ENCODE measurements at places on chromosomes 3 and 15.

GRCh38 chr3:153045150-153045549 lies 116.9 kb upstream of the RAP2B start:
- DNase-seq: no peak

DNA sequence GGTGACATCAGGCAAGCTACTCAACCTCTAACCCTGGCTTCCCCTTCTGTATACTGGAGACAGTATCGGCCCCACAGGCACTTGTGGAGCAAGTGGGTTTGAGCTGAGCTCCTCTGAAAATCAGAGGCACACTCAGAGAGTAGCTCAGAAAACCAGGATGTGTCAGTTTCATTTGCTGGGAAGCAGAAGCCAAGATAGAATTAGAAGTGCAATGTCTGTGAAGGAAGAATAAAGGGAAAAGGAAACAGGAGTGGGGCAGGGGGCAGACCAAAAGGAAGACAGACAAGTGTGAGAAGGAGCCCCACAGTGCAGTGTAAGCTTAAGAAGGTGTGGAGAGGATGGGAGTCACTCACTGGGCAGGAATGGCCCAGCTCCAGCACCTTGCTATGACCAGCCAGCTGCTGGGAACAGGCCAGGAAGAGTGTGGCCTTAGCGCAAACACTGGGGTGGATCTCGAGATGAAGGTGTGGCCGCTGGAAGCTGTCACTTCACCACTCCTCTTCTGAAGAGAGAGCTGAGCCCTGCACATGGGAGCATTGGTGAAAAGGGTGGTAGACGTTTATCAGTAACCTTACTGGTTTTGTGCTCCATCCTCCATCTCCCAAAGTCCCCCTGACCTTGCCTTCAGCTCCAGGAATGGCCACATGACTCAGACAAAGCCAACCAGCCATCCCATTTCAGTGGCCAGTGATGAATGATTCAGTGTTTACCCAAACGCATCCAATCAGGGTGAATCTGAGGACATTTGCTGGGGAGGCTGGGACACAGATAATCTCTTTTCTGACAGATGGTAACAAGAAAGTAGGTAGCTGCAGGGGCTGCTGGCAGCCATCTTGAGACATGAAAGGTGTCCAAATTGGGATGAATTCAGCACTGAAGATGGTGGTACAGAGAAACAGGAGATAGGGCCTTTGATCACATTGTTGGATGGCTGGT lies 108.4 kb downstream of the SHQ1 start:
- no peak for DNase-seq

DNA sequence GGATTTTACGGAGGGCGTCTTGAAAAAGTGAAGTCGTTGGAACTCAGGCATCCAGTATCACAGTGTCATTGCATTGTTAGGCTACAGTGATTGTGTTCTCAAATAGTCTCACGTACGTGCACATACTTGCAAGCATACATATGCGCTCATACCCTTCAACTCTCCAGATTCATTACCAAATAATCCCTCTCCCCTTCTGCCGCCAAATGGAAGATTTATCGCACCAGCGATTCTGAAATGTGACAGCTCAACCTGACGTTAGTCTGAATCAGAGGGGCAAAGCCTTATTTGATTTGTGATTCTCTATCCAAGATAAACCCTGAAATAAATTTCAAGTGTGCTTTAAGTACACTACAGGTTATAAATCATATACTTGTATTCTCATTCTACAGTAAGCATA lies 119.4 kb downstream of the GADL1 start:
- no peak for DNase-seq

- no peak for DNase-seq
Measured at GRCh38 chr15:45393851-45394250, 15.5 kb upstream of the GATM start.

DNA sequence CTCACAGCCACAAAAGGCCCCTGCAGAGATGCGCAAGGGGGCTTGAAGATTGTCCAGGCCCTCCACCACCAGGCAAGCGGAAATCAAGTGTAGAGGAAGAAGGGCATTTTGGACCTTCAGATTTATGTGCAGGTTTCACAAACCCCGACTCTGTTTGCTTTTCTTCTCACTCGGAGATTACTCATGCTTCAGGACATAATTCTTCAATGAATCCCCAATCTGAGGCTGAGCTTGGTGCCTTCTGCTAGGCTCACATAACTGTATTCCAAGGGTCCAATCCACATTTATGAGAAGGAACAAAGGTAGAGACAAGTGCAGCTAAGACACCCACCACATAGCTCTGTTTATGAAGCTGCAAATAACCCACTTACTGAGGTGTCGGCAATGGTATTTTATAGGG lies 50.6 kb upstream of the NMNAT3 start:
- no peak for DNase-seq

GRCh38 chr3:46485779-46486175 lies 12.0 kb upstream of the RTP3 start:
- no peak for DNase-seq

GRCh38 chr3:38164643-38164951 lies 740 bp upstream of the OXSR1 start:
- no peak for DNase-seq

DNA sequence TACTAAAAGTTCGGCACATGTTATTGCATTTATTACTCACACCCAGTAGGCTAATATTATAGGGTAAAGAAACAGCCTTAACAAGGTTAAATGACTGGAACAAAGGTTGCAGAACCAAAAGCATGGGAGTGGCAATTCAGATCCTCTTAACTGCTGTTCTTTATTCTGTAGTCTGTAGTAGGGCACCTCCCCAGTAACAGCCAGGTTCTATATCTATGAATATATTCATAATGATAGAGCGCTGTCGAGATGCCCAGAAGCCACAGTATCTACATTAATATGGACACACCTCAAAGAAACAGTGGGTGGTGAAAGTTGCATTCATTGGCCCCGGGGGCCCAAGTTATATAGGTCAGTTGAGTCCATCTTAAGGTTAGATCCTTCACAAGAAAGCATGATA lies 340.9 kb upstream of the THRB start:
- DNase-seq: no peak

DNA sequence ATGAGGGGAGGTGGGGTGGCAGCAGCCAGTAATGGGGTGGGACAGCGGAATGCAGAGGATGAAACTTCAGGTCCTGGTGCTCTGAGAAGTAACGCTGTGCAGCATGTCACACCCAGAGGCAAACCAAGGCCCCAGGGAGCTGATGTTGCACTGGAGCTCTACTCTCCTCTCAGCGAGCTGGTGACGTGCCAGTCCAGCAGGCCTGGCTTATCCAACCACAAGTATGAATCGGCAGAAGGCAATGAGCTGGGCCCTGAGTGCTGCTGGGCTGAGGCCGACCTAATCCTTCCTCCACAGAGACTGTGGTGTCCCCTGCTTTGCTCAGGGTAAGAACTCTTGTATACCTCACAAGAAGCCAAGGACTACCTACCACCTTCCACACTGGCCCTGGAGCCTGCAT lies 30.5 kb downstream of the CD86 start:
- no peak for DNase-seq

- no peak for DNase-seq
Measured at GRCh38 chr3:12679468-12679867, 15.6 kb upstream of the RAF1 start.

DNA sequence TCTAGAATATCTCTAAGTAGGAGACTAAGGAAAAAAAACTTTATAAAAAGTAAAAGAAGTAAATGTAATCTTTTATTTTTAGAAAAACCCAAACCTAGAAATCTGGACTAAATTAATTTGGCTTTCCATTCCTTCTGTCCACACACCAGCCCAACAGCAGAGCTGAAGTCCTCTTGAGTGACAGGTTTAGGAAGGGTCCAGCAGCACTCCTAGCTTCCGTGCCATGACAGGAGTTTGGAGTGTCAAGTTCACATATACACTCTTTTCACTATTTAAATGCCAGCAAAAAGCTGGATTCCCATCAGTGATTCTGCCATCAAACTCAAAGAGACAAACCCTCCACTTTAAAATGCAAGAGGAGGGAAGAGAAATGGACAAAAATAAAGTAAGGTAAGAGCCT lies 13.1 kb downstream of the PROK2 start:
- no peak for DNase-seq

DNA sequence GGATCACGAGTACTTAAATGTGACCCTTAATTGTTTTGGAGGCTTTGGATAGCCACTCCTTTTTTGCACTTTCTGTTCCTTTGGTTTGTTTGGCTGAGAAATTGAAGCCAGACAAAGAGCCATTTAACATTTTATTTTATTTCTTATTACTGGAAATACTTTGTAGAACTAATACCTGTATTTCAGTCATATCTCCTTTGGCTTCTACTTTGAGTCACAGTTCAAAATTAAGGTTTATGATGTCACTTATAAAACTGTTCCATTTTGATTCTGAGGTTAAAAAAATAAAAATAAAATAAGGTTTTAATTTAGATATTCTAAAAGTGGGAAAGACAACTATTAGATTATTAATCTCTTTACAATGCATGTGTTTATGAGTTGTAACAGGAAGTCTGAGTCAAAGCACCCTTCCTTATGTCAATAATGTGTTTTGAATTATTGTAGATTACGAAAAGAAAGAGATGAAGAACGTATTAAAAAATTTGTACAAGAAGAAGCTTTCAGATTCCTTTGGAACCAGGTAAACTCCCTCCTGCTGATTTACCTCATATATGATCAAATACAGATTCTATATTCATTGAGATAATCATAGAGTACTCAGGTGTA lies 16.9 kb upstream of the NXPE3 start:
- DNase-seq: no peak

- DNase-seq: no peak
Measured at GRCh38 chr3:164416491-164417222, 661.6 kb downstream of the SI start.

GRCh38 chr3:38128303-38128655 lies 8.6 kb downstream of the ACAA1 start:
- DNase-seq: no peak

DNA sequence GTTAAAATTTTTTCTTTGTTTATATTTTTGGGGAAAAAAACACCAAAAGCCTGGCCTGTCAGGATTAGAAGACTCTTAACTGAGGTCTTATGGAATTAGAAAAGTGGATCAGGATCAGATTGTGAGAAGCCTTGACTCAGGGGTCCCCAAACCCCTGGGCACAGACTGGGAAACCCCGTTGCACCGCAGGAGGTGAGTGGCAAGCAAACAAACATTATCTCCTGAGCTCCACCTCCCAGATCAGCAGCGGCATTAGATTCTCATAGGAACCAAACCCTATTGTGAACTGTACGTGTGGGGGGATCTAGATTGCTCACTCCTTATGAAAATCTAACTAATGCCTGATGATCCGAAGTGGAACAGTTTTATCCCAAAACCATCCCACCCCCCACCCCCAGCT lies 117.2 kb downstream of the TCF12 start:
- DNase-seq: no peak

GRCh38 chr3:53823026-53823955 lies 22.9 kb downstream of the CHDH start:
- DNase-seq: no peak

DNA sequence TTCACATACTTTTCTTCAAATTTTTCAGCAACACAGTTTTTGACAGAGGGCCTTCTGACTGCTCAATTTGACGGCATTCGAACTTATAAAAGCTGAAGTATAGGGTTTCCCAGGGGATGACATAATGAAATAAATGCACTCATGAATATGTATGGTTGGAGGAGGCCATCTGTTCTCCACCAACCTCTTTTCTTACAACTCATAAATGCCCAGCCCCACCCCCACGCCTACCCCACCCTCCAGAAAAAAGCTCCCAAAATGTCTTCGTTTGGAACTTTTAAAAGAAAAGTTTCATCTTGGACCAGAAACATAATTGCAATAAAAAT lies 211.6 kb upstream of the LRRN1 start:
- DNase-seq: no peak

DNA sequence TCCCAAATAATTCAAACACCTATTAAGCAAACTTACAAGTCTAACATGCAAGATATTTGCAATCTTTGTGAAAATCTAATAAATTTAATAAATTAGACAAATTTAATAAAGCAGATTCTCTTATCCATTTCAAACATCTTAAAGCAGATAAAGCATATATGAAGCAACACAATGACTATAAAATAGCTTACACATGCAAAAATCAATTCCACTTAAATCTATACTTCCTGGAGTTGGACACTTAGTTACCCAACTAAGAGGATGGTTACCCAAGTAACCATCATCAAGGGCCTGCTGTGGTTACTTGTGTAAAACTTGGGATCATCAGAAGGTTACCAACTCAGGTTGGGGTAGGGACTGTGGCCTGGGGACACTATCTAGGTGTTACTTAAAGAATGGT lies 206.8 kb downstream of the CD47 start:
- no peak for DNase-seq

DNA sequence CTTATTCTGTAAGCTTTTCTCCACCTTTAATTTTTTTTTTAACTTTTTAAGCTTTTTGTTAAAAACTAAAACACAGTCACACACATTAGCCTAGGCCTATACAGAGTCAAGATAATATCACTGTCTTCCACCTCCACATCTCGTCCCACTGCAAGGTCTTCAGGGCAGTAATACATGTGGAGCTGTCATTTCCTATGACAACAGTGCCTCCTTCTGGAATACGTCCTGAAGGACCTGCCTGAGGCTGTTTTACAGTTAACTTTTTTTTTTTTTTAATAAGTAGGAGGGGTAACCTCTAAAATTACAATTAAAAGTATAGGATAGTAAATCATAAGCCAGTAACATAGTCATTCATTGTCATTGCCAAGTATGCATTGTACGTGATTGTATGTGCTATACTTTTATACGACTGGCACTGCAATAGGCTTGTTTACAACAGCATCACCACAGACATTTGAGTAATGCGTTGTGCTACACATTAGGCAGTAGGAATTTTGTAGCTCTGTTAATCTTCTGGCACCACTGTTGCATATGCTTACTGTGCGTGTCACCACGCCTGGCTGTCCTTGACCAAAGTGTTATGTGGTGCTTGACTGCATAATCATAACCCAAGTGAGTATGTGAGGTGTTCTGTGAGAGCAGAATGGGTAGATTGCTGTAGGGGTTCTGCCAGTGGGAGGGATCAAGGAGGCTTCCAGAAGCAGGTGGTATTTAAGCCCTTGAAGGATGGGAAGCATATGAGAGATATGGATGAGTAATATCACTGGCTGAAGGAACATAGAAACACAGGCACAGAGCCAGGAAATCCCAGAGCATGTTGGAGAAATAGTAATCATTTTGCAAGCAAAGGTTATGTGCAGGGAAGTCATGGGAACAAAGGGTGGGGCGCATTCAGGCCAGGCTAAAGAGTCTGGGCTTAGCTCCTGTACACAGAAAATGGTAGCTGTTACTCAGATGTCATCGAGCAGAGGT lies 18.3 kb downstream of the FBXO22 start:
- no peak for DNase-seq

DNA sequence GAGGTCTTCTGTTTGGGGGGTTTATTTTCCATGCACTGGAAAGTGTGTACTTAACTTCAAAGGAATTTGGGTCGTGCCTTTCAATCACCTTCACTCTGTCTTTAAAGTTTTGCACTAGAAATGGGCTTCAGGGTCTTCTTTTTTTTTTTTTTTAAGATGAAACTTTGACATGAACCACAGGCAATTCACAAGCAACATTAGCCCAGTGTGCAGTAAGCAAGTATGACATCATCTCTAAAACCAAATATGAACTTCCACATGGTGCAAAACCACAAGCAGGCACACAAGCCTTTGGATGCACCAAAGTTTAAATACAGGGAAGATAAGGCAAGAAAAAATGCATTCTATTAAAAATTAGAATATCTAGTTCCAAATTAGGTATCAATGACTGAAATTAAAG lies 381.9 kb downstream of the ERC2 start:
- DNase-seq: no peak

- no peak for DNase-seq
Measured at GRCh38 chr3:63652066-63652725, at the start of gene SNTN. Gene SNTN (plus strand): TSS chr3:63652675. CDS start chr3:63652688, 13 bp downstream.

- no peak for DNase-seq
Measured at GRCh38 chr15:80778964-80779657, at the start of gene CEMIP. Gene CEMIP (plus strand): TSS chr15:80779370. CDS start chr15:80873880, 94,510 bp downstream.

GRCh38 chr3:10010421-10010877 lies 15.8 kb upstream of the FANCD2 start:
- no peak for DNase-seq
